ENCODE measurements at places on chromosomes 13 and 19.
A peak's percentile ranks its signal among the peaks of the same experiment; 100 is the strongest.

GRCh38 chr19:40752257-40752781 lies 1.3 kb downstream of the SNRPA start:
- H3K27me3 ChIP-seq = no peaks in the 10 kb centered on the region
- peak overlapping the region; percentile 99 for H3K27ac ChIP-seq
- peaks cover 55% of the 10 kb centered on the region for H3K4me1 ChIP-seq

DNA sequence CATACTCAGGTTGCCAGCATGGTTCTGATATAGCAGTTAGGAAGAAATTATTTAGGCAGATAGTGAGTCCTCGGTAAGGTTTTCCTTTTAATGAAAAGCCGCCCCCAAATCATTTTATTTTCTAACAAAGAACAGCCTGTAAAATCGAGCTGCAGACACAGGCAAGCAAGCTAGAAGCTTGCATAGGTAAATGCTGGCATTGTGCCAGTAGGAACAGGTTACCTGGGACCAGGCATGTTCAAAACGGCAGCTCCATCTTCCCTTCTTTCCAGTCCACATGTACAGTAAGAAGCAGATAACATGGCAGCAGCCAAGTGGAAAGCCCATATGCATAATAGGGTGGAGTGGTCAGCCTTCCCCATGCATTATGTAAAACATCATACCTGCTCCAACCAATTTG lies 71.1 kb downstream of the UGGT2 start:
- no peaks in the 10 kb centered on the region for H3K36me3 ChIP-seq
- no peaks in the 10 kb centered on the region for H3K4me1 ChIP-seq
- H3K27ac ChIP-seq = no peak overlapping the region

DNA sequence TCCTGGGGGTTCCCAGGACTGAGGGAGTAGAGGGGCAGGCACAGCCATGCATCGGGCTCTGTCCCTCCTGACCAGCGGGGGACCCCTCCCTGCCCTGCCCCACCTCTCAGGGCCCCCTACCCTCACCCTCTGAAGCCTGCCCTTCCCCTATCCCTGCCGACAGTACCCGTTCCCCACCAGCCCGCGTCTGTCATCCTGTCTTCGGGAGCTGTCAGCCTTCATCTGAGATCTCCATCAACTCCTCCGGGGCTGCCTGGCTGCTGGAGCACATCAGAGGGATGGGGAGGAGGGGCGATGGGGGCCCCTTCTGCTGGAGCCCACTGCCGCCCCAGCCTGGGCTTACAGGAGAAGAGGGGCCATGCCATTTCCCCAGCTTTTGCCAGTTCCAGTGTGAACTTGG lies 6.2 kb upstream of the SHD start:
- H3K27ac ChIP-seq = no peak overlapping the region
- DNase-seq = no peak
- H3K4me1 ChIP-seq = no peaks in the 10 kb centered on the region
- H3K4me3 ChIP-seq = no peak overlapping the region

DNA sequence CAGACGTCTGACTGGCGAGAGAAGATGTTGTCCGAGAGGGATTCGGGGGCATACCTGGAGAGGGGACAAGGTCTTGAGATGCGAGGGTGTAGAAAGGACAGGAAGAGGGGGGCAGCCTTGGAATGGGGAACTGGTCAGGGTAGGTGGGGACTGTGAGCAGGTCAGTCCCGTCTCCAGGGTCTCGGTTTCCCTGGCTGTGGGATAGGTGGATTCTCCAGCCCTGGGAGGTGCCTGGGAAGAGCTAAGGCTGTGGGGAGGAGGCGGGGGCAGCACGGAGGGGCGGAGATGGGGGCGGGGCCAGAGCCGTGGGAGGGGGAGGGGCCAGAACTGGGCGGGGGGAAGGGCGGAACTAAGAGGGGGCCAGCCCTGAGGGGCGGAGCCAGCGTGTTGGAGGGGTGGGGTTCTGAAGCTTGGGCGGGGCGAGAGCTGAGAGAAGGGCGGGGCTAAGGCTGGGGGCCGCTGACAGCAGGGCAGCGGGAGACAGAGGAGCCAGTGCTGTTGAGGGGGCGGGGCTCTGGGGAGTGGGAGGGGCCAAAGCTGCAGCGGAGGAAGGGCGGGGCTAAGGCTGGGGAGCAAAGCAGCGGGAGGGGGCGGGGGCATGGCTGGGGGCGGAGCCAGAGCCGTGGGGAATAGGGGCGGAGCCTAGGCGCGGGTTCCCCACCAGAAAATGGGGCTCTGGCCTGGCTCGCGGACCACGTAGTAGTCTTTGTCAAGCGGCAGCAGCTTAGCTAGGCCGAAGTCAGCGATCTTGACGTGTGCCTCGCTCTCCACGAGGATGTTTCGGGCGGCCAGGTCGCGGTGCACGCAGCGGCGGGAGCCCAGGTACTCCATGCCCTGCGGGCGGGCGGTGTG lies 9.5 kb upstream of the INSL3 start:
- peaks cover 52% of the 10 kb centered on the region for H3K36me3 ChIP-seq
- H3K27ac ChIP-seq = no peak overlapping the region
- H3K4me1 ChIP-seq = peaks cover 9% of the 10 kb centered on the region
- no peaks in the 10 kb centered on the region for H3K27me3 ChIP-seq
- no peak overlapping the region for H3K4me3 ChIP-seq

GRCh38 chr19:39971380-39972035 lies 543 bp downstream of the PSMC4 start:
- H3K4me3 ChIP-seq = peak overlapping the region; percentile 91
- H3K36me3 ChIP-seq = peaks cover 33% of the 10 kb centered on the region
- H3K27ac ChIP-seq = peak overlapping the region; percentile 98
- no peaks in the 10 kb centered on the region for H3K27me3 ChIP-seq
- H3K4me1 ChIP-seq = peaks cover 36% of the 10 kb centered on the region

GRCh38 chr13:31001647-31002046 lies 69.2 kb downstream of the TEX26 start:
- peaks cover 29% of the 10 kb centered on the region for H3K27me3 ChIP-seq
- no peak overlapping the region for H3K27ac ChIP-seq
- DNase-seq = no peak
- no peak overlapping the region for H3K4me3 ChIP-seq
- no peaks in the 10 kb centered on the region for H3K36me3 ChIP-seq

DNA sequence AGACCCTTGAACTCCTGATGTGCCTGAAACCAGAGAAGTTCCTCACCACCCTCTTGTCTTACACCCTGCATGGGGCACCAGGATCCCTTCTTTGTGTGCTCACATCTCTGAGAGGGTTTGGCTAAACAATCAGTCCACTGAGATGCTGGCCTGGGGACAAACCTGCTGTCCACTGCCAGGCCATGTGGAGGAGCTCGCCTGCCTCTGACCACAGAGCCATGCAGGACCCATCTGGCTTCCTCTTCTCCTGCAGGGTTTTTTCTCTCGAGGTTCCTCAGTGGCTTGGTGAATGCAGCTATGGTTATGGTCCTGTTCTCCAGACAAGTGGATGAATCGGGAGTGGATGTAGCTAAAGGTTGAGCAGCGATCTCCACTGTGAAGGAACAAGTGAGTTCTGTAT lies 49.1 kb upstream of the MEDAG start:
- H3K4me3 ChIP-seq = no peak overlapping the region
- no peak for DNase-seq
- H3K4me1 ChIP-seq = no peaks in the 10 kb centered on the region
- no peak overlapping the region for H3K27ac ChIP-seq
- peaks cover 6% of the 10 kb centered on the region for H3K27me3 ChIP-seq

DNA sequence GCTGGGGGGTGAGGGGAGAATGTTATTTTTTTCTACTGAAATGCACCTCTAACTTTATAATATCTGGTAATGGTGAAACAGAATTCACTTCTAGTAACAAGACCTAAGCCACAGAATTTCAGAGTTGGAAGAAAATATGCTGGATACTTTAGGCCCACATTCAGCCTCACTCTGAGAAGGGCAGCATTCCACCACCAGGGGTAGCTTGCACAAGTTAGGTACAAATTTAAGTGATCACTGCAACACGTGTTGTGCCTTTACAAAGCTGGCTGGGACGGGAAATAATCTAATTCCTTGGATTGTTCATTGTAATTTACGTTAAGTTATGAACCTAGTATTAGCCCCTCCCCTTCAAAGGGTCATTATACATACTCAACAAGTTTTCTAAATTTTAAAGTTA lies 192.3 kb downstream of the RGCC start:
- no peaks in the 10 kb centered on the region for H3K27me3 ChIP-seq
- no peaks in the 10 kb centered on the region for H3K36me3 ChIP-seq
- H3K27ac ChIP-seq = no peak overlapping the region
- H3K4me3 ChIP-seq = no peak overlapping the region
- H3K4me1 ChIP-seq = peaks cover 2% of the 10 kb centered on the region

DNA sequence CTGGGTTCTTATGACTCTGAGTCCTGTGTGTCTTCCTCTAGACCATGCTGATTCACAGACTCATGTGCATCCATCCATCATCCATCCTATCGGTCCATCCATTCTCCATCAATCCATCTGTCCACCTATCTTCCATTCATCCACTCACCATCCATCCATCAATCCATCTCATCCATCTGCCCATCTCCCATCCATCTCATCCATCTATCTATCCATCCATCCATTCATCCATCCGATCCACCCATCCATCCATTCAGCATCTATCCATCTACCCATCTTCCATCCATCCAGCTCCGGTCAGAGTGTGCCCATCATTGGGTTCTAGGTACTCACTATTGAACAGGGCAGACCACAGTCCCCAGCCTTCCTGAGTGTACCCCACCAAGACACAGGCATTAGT lies 75.6 kb downstream of the SLC7A1 start:
- no peak for DNase-seq
- no peak overlapping the region for H3K4me3 ChIP-seq
- no peaks in the 10 kb centered on the region for H3K4me1 ChIP-seq
- no peak overlapping the region for H3K27ac ChIP-seq
- H3K36me3 ChIP-seq = peaks cover 12% of the 10 kb centered on the region
- H3K27me3 ChIP-seq = no peaks in the 10 kb centered on the region

- no peak overlapping the region for H3K27ac ChIP-seq
- no peak overlapping the region for H3K4me3 ChIP-seq
- H3K36me3 ChIP-seq = peaks cover 26% of the 10 kb centered on the region
- H3K27me3 ChIP-seq = no peaks in the 10 kb centered on the region
- DNase-seq = no peak
Measured at GRCh38 chr19:19285686-19286085, 12.6 kb upstream of the TM6SF2 start.

DNA sequence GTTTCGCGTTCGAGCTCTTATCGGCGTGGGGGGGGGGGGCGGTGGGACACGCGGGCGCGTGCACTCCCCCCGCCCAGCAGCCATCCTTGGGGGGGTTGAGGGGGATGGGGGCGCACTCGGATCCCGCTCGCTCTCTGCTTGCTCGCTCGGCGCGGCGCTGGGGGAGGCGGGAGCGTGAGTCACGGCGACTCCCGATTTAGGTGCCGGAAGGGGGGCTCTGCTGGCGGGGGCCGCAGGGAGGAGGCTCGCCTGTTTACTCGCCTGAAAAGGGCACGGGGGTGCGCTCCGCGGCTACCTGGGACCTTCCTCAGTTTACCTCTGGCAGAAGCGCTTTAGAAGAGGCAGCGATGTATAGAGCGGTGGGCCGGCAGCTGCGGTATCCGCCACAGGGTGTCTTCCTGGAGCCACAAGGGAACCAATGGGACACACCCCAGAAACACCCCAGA lies 1.1 kb upstream of the PDE4A start:
- peaks cover 15% of the 10 kb centered on the region for H3K27me3 ChIP-seq
- DNase-seq = peak; percentile 74
- peaks cover 5% of the 10 kb centered on the region for H3K36me3 ChIP-seq
- H3K4me1 ChIP-seq = peaks cover 54% of the 10 kb centered on the region

GRCh38 chr13:84655677-84656076 lies 773.4 kb upstream of the SLITRK1 start:
- H3K4me3 ChIP-seq = no peak overlapping the region
- no peak for DNase-seq
- H3K27ac ChIP-seq = no peak overlapping the region
- H3K27me3 ChIP-seq = no peaks in the 10 kb centered on the region
- no peaks in the 10 kb centered on the region for H3K36me3 ChIP-seq

GRCh38 chr13:74889321-74889720 lies 592.6 kb downstream of the TBC1D4 start:
- no peak for DNase-seq
- no peaks in the 10 kb centered on the region for H3K27me3 ChIP-seq
- no peak overlapping the region for H3K4me3 ChIP-seq

- peaks cover 2% of the 10 kb centered on the region for H3K4me1 ChIP-seq
- peaks cover 4% of the 10 kb centered on the region for H3K27me3 ChIP-seq
- H3K4me3 ChIP-seq = no peak overlapping the region
- no peak for DNase-seq
Measured at GRCh38 chr13:101700598-101700997, 248.1 kb downstream of the ITGBL1 start.

- peak overlapping the region; percentile 88 for H3K4me3 ChIP-seq
- peaks cover 17% of the 10 kb centered on the region for H3K4me1 ChIP-seq
- no peak overlapping the region for H3K27ac ChIP-seq
Measured at GRCh38 chr19:17389957-17390664, 3.9 kb downstream of the CCDC194 start.

DNA sequence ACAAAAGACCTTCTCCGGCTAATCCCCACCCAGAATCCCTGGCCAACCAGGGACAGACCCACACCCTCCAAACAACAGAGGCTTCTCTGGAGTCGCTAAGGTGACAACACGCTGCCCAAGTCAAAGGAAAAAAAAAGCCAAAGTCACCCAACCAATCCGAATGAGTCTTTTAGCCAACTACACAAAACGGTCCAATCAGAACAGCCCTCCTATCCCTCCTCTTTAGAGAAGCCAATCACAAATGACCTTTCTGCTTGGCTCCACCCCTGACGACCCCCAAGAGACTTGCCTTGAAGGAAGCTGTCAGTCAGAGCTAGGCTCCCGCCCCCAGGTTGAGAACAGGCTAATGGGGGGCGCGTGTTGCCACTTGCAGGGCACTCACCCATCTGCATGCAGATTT lies 6.6 kb upstream of the FBXW9 start:
- DNase-seq = no peak
- no peak overlapping the region for H3K27ac ChIP-seq
- peaks cover 2% of the 10 kb centered on the region for H3K4me1 ChIP-seq
- H3K27me3 ChIP-seq = no peaks in the 10 kb centered on the region
- H3K4me3 ChIP-seq = no peak overlapping the region

GRCh38 chr13:30725326-30726085 lies 9.8 kb upstream of the ALOX5AP start:
- peaks cover 13% of the 10 kb centered on the region for H3K4me1 ChIP-seq
- no peak overlapping the region for H3K4me3 ChIP-seq
- H3K36me3 ChIP-seq = no peaks in the 10 kb centered on the region
- H3K27me3 ChIP-seq = peaks cover 4% of the 10 kb centered on the region
- DNase-seq = no peak

DNA sequence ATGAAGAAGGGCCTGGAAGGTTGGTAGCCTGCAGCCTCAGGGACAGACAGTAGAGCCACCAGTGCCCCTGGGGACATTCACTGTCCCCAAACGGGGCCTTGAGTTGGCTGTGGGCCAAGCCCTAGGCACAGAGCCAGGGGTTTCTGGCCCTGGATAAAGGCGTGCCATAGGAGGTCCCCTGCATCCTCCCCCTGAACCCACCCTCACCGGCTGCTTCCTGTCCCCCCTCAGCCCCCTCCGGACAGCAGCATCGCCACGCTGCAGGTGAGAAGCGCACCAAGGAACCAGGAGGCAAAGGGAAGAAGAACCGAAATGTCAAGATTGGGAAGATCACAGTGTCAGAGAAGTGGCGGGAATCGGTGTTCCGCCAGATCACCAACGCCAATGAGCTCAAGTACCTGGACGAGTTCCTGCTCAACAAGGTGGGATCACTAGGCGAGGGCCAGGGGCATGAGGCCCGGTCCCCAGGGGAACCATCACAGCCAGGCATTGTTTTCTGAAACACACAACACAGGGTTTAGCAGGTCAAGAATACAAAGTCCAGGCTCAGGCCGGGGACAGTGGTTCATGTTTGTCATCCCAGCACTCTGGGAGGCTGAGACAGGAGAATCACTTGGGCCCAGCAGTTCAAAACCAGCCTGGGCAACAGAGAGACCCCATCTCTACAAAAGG lies 14.6 kb upstream of the USE1 start:
- H3K36me3 ChIP-seq = peaks cover 63% of the 10 kb centered on the region
- H3K4me3 ChIP-seq = no peak overlapping the region

- no peaks in the 10 kb centered on the region for H3K27me3 ChIP-seq
- no peak overlapping the region for H3K4me3 ChIP-seq
- peaks cover 5% of the 10 kb centered on the region for H3K36me3 ChIP-seq
- peaks cover 2% of the 10 kb centered on the region for H3K4me1 ChIP-seq
- H3K27ac ChIP-seq = no peak overlapping the region
Measured at GRCh38 chr19:5150902-5151741, 182.2 kb downstream of the KDM4B start.

Data from activated naive CD8-positive, alpha-beta T cell treated with anti-CD3 and anti-CD28 coated beads, Interleukin-2, amount 10 ng/mL, durations not matched to agents 7 days and 5 days (primary cell).